Nephron progenitor cell (in vitro differentiated cells): ENCODE measurements at places on chromosomes 3 and 15.

DNA sequence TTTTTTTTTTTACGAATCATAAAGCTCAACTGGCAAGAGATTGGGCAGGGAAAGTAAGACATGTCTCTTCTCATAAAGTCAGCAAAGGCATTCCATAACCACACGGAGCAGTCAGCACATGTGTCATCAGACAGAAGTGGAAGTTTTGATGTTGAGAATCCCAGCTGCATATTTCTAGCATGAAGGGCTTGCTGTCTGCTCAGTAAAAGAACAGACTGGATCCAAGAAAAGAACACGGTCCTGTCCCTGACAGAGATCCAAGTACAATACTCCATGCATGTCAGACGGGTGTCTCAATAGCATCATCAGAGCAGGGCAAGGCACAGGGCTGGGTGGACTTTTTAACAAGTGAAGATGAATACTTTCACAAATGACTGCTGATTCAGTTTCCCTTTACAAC, 38.2 kb downstream of the ABI3BP start:
- DNase-seq: no peak

DNA sequence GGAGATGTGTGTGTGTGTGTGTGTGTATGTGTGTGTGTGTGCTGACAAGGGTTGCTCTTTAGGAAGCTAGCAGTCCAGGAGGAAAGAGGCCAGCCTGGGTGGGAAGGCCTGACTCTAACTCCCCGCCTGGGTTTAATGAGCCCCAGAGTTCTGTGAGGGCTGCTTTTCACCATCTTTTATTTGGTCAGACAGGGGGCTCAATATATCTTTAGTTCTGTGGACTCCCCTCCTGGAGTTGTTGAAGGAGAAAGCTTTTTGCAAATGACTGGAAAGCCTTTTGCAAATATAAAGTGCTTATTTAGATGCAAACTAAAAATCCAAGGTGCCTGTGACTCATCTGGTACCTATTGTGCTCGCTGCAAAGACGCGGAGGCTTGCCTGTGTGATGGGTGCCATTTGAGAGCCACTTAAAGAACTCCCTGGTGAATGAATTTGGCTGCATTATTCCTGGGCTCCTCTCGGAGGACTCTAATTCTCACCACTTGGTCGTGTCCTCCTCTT, 24.5 kb downstream of the DRD3 start:
- DNase-seq: no peak

GRCh38 chr15:45391746-45392583, 13.6 kb upstream of the GATM start:
- no peak for DNase-seq

DNA sequence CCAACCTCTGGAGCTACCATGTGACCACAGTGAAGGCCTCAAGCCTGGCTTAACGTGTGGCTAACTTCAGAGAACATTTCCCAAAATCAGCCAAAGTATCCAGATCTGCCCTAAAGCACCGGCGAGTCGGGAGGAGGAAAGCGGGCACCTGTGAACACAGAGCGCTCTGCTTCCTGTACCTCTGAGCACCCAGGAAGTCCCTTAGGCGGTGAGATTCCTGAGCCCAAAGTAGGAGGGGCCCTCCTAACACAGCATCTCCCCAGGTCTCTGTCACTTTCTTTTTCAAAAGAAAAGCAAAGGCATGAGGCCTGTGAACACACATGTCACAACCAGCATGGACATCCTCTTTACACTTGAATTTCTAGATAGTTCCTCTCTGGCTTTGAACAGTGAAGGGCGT, 944 bp upstream of the EIF4E3 start:
- DNase-seq: no peak

- DNase-seq: no peak
These were observed 212.8 kb upstream of the EIF1B start for GRCh38 chr3:40096661-40097111.

DNA sequence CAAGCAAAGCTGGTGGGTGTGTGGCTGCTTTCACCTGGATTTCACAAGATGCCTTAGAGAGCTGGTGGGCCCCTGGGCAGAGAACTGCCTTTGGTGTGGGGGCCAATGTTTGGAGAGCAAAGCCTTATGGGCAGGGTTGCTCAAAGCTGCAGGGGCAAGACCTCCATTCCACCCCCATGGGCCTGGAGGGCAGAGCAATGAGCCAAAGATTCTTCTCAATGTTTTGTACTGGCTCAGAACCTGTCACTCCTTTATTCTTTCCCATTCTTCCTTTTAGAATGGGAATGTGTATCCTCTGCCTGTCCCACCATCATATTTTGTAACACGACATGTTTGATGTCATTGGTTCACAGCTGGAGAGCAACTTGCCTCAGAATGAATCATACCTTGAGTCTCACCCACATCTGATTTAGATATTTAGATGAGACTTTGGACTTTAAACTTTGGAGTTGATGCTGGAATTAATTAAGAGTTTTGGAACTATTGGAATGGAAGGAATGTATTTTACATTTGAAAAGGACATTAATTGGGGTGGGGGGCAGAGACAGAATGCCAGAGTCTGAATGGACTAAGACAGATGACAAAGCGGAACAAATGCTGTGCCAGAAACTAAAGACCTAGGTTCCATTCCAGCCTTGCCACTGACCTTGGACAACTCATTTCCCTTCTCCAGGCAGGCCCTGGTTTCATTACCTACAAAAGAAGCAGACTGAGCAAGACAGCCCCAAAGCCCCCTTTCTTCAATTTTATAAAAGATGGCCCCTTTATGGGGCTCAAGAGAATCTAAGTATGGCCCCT, 72.9 kb downstream of the DAPK2 start:
- DNase-seq: no peak

GRCh38 chr15:22229990-22230819, 149.9 kb downstream of the OR4M2 start:
- DNase-seq: no peak

DNA sequence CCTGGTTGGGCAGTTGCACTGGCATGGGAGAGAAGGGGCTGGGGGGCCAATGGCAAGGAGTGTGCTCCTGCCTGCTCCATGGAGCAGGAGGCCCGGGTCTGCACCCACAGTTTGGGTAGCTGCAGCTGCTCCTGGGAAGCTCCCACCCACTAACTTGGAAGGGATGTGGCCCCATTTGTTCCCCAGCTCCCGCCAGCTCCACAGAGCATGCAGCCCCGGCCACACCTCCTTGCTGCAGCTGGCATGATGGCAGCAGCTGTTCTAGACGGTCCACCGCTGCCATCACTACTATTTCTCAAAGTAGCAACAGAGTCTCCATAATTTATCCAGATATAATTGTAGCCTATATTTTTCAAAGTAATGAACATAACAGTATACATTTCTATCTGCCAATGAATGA, 65.8 kb downstream of the PIK3CB start:
- DNase-seq: no peak

DNA sequence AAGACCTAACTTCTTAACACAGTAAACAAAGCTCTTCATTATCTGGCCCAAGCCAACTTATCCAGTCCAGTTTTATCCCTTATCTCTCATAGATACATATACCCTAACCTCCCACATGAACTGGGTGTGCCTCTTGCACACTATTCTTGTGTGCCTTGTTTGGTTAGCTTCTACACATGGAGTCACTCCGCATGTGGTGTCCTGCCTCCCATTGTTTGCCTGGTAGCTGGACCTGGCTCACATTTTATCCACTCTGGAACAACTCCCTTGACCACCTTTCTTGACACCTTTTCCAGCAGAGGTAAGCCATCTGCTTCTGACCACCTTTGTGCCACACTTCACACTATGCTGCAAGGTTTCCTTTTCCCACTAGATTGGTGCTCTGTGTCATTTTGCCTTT, 15.2 kb downstream of the TIPARP start:
- DNase-seq: no peak

- no peak for DNase-seq
These were observed 253.4 kb downstream of the LPP start for GRCh38 chr3:188407158-188407880.
